ENCODE measurements at places on chromosomes 2 and 18.

DNA sequence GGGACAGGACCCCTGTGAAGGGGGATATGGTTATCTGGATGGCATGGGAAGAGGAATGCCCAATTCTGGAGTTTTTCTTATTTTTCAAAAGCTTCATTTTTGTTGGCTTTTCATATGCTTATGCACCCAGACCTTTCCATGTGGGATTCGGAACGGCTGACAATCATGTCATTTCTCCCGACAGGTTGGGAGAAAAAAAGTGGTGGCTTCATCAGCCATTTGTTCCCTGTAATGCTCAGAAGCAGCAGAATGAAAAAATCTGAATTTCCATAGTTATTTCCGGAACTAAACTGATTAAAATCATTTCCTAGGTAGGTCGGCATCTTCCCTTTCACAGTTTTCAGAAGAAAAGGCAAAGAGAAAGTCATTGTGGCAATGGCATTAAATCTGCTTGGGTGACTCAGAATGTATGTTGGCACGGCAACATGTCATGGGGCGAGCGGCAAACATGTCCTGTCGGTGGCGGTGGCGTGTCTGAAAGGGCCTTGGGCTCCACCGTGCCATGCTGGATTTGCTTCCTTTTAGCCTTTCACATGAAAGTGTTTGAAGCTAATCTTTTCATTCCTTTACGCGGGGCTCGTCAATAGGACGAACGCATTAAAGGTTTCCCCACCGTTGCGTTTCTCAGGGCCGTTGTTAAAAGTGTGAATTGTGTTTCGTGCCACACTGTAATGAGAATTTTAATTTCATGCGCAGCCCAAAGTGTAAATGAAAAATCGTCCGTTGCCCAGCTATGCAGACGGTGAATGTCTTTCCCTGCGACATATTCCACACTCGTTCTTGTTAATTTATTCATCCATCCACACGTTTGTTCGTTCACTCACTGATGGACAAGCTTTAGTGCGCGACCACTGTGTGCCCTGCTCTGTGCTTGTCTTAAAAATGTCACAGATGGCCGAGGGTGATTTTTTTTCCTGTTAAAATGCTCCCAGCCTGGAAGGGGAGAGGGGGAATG is 18.5 kb downstream of the ACKR3 start:
- DNase-seq: no peak

DNA sequence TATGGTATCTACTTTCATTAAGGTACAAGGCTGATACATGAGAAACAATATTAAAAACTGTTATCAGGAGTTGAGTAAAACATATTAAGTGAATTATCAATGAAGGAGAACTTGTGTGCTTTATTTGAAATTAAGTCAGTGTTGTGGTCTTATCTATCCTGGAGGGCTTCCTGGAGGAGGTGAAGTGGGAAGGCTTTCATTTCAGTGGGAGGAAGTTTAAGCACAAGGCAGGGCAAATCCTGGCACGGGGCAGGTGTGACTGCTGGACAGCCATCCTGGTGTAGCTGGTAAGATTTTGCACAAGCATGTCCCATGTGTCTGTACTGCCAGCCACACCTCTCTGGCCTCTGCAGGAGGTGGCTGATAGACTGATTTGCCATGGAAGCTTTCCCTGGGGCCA is 159.7 kb upstream of the SKOR2 start:
- DNase-seq: no peak

DNA sequence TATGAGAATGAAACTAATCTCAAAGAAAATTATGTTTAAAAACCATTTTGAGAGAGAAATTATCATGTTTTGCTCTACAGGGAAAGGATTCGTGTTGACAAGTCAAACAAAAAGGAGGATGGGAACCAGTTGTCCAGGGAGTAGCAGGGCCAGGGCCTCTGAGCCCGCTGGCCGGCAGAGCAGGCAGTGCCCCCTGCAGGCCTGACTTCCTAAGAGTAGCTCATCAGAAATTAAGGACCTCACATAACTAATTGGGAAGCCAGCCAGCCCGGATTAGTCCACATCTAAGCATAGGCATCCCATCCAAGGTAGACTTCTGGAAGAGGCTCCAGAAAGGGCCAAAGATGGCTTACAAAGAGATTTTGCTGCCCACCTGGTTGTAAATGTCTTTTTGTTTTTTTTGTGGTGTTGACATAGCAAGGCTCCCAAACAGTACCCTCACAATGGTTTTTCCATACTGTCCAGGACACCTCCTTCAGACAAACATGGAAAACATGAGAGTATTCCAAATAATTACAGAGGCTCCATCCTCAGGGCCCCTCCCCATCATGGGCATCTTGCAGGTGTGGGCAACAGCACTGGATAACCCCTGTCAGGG is 241.2 kb upstream of the TANK start:
- DNase-seq: no peak

DNA sequence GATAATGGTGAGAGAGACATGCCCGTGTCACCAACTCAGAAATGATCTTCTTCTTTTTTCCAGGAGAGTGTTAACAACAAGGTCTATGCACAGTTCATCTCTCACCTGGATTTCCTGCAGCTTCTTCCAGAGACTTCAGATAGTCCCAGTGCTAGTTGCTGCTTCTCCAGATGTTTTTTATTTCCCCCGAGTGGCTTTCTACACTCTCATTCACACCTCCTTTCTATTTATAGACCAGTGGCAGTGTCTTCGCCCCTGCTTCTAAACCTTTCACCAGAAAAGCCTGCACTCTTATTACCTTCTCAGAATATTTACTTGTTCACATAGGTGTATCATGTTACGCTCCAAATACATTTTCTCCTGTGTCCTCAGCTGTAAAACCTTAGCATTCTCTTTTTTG is 558.8 kb upstream of the CHAC2 start:
- DNase-seq: no peak

GRCh38 chr18:12038639-12039539 is 54.8 kb upstream of the ANKRD62 start:
- DNase-seq: peak; percentile 91

- DNase-seq: peak; percentile 54
Measured at GRCh38 chr2:183031911-183032794, 6.1 kb downstream of the NCKAP1 start.

DNA sequence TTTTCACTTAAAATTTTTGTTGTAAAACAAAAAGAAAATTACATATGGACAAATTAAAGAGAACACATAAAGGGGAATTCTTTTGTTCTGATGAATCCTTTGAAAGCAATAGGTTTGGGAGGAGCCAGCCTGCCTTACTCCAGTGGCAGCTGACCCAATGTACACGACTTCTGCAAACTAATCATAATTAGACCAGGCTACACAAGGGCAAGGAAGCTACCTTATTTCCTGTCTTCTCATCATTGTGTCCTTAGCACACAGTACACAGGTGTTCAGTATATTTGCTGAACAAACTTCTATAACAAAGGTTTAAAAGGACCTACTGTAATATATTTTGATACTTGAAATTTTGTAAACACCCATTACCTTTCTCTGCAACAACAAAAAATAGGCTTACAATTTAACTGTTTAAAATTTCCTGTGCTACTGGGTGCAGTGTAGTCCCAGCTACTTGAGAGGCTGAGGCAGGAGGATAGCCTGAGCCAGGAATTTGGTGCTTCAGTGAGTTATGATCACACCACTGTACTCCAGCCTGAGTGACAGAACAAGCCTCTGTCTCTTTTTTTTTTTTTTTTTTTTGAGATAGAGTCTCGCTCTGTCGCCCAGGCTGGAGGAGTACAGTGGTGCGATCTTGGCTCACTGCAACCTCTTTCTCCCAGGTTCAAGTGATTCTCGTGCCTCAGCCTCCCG is 18.9 kb downstream of the KCNG3 start:
- no peak for DNase-seq

- peak; percentile 78 for DNase-seq
Measured at GRCh38 chr2:194103941-194104659, 1552.9 kb upstream of the SLC39A10 start.

- DNase-seq: peak; percentile 67
Measured at GRCh38 chr2:155310589-155310988, 612.1 kb downstream of the KCNJ3 start.

DNA sequence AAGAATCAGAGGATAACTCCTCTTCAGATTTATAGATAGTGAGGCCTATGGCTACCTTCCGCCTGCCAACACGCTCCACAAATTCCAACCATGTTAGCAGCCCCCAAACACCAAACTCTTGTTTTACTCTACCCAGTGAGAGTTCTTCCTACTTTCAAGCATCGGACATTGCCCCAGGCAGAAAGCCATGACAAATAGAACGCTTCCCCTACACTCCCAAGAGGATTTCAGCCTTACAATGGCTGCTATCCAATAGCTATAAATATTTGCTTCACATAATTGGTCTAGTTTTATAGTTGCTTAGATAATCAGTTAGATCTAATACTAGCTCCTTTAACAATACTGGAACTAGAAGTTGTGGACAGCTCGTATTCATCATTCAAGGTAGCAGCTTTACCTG is 503.4 kb upstream of the VRK2 start:
- no peak for DNase-seq

DNA sequence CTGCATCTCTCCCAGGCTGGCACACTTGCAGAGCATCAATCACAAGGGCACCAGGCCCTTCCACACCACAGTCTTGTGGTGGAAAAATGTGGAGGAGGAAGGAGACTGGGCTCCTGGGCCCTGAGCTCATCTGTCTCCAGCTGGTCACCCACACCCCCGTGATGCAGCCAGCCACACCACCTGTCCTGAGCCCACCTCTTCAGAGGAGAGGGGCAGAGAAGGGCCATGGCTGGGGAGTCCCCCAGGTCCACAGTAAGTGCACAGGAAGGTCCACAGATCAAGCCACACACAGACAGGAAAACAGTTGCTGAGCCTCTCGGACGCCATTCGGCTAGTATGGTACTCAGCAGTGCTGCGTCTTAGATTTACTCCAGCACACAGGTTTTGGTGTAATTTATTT is 203.5 kb upstream of the SALL3 start:
- DNase-seq: no peak

DNA sequence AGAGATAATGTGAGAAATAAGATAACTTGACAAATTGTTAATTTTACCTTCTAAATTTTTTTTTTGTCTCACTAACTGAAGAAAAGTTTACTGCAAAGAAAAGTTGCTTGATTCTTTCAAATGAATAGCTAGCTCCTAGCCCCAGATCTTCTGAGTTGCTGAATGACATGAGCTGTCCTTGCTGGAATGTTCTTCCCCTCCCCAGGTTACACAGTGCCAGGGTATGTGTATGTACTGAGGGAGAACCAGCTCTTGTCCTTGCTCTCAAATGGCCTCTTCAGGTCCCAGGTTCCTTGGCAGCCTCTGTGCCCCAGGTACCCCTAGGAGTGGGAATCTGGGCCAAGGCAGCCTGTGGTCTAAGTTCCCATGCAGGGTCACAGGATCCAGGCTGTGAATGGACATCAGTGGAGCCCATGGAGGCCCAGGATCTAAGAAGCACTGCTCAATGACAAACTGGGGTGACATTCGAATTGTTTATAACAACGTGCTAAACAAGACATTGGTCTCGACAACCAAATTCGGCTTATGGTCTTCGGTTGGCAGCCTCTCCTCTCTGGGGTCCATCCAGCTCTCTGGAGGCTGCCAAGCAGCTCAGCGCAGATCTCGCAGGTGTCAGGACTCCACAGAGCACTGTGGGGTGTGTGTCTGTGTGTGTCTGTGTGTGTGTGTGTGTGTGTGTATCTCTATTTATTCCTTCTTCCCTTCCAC is 17.1 kb upstream of the INO80C start:
- DNase-seq: no peak

DNA sequence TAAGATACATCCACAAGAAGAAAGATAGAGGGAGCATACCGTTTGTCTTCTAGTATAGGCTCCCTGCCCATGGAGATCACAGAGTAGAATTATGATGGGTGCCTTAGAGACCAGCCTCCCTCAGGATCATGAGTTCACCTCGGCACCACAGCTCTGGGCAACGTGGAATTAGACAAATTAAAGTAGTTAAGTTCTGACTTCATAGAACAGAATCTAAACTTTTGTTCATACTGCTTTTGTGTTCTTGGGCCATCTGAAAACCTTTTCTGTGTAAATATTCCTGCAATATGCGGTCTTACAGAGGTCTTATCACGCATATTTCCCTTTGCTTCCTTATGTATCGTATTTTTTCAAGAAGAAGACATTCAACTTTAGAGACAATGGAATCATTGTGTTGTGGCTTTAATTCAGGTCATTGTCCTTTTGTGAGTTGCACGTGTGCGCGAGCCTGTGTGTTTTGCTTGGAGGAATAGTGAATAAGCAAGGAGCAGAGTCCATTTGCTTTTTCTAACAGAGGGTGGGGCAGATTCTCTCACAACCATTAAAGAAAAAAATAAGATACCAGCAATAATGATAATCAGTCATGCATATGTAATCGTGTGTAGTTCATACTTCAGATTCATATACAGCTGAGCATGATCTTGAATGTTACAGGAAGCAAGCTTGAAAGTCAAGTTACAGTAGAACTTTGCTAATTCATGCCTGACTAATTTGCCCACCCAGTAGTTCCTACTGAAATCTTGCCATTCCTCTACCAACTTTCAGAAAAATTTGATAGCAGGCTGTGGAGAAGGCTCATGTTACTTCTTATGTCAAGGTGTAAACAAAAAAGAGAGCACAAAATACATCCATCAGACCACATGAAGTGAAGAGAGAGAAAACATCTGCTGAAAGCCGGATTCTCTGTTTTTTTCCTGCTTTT is 243.6 kb downstream of the NEDD4L start:
- DNase-seq: no peak

DNA sequence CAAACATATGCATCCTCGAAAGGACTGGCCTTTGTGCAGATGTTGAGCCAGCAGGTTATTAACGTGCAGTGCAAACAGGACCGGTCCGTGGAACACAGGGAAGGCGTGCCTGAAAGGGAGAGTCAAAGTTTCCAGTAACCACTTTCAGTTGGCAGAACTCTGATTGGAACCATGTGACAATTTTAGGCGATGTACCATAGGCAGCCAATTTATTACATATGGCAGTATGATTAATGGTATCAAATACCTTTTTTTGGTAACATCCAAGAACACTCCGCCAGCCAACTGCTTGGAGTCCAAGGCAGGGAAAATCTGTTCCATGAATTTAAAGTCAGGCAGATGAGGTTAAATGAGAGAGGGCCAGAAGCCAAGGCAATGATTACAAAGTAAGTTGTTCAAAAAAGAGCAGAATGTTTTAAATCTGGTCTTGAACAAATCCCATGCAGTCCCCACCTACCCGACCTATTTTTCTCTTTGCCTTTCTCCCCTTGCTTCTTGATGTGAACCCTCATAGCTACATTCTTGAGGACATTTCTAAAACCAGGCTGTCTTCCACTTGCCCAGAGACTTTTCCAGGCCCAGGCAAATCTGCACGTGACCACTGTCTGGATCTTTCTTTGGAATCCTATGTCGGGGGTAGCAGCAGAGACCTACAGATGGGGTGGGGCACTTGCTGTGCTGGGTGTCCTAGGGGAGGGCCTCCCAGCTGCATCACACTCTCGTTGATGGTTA is 351.7 kb downstream of the HRH4 start:
- DNase-seq: no peak

DNA sequence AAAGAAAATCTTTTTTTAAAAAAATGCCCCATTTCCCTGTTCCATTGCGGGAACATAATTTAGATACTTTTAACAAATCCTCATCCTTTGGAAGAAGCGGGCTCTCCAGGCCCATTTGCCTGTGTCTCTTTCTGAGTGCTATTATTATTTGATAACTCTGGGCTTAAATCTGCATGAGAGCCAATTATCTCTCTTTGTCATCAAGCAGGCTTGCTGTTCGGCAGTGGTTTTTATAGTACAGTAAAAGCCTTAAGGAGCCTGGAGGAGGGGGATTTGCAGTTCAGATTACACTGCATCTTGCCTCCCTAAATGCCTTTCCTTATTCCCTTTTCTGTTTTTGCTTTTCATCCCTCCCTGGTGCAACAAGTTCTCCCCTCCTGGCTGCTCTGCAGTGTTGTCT is 50.6 kb downstream of the CELF4 start:
- DNase-seq: no peak

Data from adipocyte (in vitro differentiated cells).